NCI-H524 treated with DMSO at 0.1 percent for 48 hours (cell line): ENCODE measurements at places on chromosomes 7 and 10.

DNA sequence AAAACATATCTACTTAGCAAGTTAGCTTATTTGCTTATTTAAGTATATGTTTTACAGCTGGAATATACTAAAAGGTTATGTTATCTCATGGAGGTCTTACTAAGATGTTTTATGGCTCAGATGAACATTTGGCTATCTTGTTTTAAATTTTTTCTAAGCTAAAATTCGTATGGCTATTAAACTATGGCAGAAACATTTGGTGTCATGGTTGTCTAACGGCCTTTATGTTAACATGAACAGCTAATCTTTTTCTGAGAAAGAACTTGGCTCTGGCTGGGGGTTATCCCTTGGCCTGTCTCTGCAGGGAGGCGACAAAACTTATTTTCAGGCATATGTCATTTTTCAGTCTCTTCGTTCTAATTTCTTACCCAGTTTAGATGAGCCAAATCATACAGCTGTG, 101.5 kb upstream of the MTPN start:
- DNase-seq, result no peak

- no peak for DNase-seq
Measured at GRCh38 chr7:5472432-5473315, 49.0 kb upstream of the TNRC18 start.

DNA sequence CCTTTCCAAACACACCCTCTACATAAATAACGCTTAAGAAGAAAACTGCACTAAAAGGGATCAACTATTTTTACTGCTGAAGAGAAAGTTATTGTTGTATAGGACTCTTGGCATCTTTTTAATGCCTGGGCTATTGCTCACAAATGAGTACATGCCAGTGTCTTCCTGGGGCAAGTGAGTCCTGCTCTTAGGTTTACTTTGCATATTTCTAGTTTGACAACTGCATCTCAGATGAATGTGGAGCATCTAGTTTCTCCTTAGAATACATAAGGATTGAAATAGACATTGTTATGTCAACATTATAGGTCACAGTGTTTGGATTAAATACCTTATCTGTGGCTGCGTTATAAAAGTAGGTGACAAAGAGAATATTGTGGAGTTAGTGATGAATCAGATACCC, 44.5 kb downstream of the PSMC2 start:
- no peak for DNase-seq

DNA sequence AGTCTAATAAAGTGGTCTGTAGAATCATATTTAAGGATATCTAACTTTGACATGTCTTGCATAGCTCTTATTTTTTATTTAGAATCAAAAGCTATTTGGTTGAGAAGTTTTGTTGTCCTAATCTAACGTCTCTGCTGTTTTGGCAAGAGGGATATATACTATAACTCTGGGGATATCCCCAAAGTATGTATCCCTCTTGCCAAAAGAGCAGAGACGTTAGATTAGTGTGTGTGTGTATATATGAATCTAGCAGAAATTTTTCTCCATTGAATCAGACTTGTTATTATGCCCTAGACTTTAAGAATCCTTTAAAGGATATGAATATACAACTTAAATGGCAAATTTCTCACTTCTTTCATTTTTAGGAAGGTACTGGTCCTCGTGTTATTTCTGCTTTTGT, 9.6 kb downstream of the SMC3 start:
- no peak for DNase-seq

- DNase-seq, result no peak
Measured at GRCh38 chr10:33725430-33725829, 391.0 kb upstream of the NRP1 start.
